ENCODE measurements at places on chromosomes 6 and 20.

- no peak for DNase-seq
Observed at GRCh38 chr6:100488244-100488643, 23.5 kb upstream of the SIM1 start.

GRCh38 chr20:5557123-5557522 lies 193.1 kb upstream of the SHLD1 start:
- DNase-seq = peak; percentile 29

DNA sequence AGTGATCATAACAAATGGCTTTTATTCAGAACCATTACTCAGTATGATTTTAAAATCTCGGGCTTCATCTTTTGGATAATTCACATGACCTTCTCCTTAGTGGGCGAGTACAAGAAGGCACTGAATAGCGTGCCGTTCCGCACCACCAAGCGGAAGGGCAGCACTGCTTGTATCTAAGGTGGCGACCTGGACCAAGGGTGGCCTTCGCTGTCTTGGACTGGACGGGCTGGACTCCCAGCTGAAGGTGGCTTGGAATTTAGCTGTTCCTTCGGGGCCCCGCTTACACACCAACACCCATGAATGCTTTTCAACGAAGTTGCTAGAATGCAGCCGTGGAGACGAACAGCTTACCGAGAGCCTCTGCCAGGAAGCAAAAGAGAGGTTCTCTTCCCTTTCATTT lies 168.6 kb upstream of the AGPAT4 start:
- no peak for DNase-seq

DNA sequence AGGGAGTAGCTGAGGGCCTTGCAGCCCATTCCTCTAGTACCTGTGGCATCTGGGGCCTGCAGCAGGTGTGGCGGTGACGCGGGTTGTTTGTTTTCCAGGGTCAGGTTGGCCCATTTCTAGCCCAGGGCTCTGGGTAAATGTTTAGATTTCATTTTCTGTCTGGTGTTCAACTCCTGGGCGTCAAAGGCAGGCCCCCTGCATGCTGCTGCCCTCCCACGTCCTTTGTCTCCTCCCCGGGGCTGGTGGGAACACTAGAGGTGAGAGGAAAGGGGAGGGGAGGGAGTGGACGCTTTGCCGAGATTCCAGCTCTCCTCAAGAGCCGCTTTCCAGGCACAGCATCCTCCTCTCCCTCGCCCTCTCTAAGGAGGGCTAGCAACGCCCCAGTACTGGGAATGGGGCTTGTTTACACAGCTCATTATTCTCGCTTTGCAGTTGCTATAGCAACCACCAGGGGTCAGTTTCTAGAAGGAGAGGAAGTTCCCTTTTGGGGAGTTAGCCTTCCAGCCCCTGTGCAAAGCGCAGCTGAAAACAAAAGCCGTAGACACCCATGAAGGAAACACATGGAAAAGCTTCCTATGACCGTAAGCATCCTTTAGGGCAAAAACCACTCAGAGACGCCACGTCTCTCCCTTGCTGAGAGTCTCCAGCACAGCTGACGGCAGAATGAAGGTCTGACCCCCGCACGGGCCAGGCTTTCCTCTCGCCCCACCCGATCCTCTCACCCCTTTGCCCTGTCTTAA lies 170.6 kb downstream of the LY86 start:
- DNase-seq = no peak

DNA sequence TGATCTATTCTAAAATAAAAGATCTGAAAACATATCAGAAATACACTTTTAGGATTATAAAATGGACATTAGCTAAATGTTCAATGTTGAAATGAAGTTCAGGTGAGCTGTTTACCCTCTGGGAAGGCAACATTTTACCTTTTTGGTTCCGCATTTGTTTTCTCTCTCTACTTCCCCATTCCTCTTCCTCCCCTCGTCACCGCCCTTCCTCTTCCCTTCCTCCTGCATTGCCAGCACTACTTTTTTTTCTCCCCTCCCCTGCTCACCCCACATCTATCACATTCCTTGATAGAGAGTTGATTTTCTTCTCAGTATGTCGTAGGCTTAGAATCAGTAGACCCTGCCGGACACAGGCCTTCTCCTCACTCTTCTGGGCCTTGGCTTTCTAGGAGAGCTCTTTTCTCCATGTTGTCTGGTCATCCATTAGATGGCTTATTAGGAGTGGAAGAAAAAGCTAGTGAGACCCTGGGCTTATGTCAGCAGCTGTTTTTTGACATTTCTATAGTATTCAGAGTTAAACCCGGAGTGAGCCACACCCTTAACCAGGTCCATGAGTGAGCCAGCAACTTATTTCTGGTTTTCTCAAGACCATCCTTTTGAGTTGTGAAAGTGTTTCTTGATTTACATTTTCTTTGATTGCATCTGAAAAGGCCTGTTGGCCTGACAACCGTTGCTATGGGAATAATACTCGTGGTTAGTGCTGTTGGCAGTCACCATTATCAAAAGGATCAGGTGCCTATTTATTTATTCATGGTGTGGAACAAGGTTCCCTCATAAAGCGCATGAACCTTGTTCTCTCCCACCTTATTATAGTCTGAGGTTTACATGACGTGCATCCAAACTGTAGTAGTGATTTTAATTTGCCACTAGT lies 90.9 kb downstream of the DTD1 start:
- no peak for DNase-seq

DNA sequence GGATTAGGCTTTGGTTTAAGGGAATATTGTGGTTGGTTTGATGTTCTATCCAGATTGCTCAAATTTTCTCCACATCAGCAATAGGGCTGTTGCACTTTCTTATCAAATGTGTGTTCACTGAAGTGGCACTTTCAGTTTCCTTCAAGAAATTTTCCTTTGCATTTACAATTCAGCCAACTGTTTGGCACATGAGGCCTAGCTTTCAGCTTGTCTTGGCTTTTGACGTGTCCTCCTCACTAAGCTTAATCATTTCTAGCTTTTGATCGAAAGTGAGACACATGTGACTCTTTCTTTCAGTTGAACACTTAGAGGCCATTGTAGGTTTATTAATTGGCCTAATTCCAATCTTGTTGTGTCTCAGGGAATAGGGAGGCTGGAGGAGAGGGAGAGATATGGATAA lies 104.8 kb downstream of the FLRT3 start:
- no peak for DNase-seq

- DNase-seq = no peak
Observed at GRCh38 chr6:132651062-132651461, 7.9 kb downstream of the TAAR1 start.

DNA sequence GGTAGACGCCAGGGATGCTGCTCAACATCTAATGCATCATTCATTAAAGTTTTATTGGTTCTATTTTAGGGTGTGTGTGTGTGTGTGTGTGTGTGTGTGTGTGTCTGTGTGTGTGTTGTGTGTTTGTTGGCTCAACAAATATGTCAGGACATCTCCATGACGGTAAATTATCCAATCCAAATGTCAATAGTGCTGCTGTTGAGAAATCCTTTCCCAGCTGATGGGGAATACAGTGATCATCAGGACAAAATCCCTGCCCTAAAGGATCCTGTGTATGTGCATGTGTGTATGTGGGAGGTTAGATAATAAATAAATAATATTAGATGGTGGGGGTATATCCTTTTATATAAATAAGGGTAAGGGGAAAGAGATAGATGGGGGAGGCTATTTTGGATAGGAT lies 59.6 kb downstream of the RNF144B start:
- no peak for DNase-seq

GRCh38 chr20:651713-652614 lies 1.0 kb downstream of the SRXN1 start:
- DNase-seq = no peak

GRCh38 chr6:111841822-111842221 lies 31.4 kb downstream of the FYN start:
- no peak for DNase-seq

DNA sequence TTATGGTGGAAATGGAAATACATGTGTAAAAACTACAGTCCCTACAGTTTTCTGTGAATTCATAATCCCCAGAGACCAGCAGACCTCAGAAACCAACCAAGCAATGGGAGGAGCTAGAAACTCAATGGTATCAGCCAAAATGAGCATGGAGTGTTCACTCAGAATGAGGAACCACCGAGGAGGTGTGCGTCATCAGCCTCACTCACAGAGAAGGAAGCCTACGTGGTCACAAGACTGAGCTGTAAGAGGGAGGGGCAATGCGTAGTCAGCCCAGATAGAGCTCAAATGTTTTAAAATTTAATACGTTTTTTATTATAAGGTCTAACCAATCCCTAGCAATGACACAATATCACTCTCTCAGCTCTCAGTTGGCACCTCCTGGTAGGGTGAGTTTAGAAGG lies 17.4 kb downstream of the MYLK4 start:
- DNase-seq = peak; percentile 55

- peak; percentile 10 for DNase-seq
Observed at GRCh38 chr20:63017826-63018411, 11.2 kb upstream of the BHLHE23 start.

DNA sequence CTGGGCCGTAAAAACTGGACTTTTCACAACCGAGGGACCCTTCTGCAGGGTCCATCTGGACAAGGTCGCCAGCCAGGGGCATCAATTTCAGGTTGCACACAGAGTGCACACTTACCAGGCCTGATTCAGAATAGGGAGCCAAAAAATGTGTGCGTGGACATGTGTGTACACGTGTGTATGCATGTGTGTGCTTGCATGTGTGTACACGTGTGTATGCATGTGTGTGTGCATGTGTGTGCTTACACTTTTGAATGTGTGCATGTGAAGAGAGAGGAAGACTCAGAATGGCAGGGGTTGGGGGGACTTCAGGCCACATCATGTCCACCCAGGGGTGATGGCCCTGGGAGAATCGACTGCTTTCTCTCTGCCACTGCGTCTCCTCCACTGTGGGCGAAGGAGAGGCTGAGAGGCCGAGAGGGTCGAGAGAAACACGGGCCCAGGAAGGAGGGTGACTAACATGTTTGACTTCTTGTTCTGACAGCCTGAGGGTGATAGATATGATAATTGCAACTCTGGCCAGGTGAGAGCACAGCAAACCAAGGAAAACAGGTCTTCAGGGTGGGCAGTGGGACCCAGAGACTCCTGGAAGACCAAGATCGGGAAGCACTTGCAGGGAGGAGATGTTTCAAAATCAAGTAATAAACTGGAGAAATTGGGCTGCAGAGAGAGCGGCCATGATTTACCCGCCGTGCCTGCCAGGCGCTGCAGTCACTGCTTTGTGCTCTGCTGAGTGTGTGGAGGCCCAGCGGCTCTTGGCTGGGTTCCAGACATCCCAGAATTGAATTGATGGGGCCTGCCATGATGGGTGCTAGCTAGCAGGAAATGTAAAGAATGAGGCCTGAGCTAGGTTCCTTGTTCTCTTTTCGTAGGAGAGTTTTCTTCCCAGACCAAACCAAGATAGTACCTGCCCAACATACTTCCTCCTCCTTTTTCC lies 310.8 kb downstream of the QKI start:
- DNase-seq = no peak

GRCh38 chr20:33604084-33604990 lies 57.8 kb upstream of the C20orf144 start:
- no peak for DNase-seq

DNA sequence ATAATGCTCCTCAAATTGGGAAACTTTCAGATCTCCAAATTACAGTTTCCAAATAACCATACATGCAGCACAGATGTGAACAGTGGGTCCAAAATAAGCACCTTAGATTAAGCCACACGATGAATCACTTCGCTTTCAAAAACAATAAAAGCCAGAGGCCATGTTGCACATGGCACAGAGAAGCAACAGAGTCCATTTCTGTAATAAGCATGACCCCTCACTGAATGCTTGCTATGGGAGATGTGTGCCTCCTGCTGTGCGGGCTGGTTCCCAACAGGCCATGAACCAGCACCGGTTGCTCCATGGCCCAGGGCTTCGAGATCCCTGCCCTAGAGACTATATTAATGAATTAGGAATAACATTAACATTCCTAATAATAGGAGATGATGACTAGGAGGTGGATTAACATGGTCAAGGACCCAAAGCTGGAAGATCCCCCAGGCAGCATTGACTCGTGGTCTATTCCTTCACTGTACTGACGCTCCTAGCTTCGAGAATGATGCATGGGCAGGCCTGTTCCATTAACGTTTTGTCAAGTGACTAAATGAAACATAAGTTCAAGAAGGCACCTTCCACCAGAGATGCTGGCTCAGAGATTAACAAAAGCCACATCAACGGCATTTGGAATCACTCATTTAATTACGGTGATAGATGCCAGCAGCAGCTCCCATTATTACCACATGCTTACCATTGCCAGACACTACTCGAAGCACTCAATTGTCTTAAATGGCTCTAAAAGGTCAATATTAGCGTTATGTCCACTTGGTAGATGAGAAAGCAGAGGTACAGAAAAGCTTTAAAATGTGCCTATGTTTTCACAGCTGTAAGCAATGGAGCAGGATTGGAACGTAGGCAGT lies 470.6 kb upstream of the AGPAT4 start:
- DNase-seq = no peak

DNA sequence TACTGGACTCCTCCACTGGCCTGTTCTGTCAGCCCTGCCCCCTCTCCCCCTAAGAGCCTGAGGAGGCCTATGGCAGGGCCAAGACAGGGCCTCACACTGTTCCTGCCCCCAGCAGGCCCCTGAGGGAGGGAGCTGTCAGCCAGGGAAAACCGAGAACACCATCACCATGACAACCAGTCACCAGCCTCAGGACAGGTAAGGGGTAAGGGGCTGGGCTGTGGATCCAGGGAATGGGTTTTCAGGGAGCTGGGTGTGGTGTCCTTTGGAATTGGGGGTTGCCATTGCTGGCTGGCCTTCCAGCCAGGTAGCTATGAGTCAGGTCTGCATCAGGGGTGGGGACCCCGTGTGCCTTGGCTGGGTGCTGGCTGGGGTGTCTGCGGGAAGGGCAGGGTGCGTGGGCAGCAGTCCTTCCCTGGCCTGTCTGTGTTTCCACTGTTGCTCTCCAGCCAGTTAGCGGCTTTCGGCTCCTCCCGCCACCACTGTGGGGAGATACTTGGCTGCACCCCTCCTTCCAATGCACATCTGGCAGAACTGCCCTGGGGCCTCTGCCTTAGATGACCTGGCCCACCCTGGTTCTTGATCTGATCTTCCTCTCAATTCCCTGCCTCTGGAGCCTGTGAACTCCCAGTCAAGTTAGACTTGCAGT lies 3.9 kb downstream of the SLC29A1 start:
- peak; percentile 35 for DNase-seq

GRCh38 chr6:41373627-41373918 lies 38.2 kb downstream of the NCR2 start:
- no peak for DNase-seq

DNA sequence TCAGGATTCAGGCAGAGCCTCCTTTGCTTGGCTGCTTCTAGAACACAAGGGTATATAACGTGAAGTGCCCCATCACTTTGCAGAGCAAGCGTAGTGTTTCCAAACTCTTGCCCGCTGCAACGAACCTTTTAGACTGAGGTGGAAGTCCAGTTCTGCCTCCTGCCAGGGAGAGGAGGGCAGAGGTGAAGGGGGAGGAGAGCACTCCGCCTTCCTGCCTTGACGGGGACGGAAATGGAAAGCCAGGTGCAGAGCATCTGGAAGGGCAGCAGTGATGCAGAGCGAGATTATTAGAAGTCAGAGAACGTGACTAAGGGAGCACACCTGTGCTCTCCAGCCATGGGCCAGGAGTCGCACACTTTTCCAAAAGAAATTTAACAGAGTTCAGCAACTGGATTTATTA lies 63.4 kb downstream of the RREB1 start:
- DNase-seq = no peak

- DNase-seq = no peak
Observed at GRCh38 chr6:11917951-11918738, 94.0 kb upstream of the HIVEP1 start.

GRCh38 chr6:168083514-168083885 lies 4.5 kb upstream of the FRMD1 start:
- DNase-seq = no peak

GRCh38 chr20:63295846-63296245 lies 2.9 kb downstream of the COL20A1 start:
- no peak for DNase-seq
